Stimulated activated CD4-positive, alpha-beta T cell treated with anti-CD3 and anti-CD28 coated beads, Interleukin-4, amount 100 ng/mL, for 4 hours (primary cell): ENCODE measurements at places on chromosomes 7 and 10.

GRCh38 chr7:135510592-135511183, 786 bp upstream of the CNOT4 start:
- no peak for DNase-seq

DNA sequence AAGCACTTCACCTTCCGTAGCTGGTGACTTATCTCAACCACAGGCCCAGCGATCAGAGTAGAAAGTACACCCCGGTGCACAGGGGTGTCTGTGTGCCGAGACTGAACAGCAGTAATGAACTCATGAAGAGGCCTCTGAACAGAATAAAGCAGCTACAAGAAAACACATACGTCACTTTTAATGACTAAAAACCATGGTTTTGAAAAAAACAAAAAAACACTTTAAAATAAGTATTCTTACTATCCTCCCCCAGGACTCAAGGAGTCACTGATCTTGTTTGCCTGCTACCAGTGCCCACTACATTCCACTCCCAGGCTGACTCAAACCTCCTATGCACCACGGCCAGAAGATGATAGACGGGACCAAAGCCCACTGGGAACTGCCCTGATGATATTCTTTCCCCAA, 53.8 kb downstream of the NCAPG2 start:
- no peak for DNase-seq

DNA sequence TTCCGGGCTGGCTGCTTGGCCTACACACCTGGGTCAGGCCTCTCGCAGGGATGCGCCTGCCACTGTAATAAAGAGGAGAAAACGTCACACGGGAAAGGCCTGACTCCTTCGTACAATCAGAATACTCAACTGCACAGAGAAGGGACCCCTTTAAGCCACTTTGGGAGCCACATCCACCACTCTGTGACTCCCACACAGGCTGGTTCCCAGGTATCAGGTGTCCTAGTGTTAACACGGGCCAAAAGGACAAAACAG, 5.8 kb upstream of the ZNF736 start:
- DNase-seq = no peak

DNA sequence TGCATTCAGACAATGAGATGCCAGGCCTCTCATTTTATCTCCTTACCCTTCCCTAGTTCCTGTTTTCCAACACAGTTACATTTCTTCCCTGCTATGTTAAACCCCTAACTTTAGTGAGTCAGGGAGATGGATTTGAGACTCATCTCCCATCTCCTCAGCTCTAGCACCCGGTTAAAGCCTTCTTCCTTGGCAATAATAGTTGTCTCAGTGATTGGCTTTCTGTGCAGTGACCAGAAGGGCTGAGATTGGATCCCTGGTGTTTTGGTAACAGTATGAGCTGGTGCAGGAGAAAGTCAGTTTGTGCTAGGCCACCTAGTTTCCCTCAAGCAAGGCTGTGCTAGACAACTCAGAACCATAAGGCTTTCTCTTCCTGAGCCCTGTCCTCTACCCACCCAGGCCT, 212.5 kb downstream of the SORCS1 start:
- DNase-seq = no peak

- no peak for DNase-seq
These were observed 470.1 kb upstream of the ADARB2 start for GRCh38 chr10:2207246-2207922.

- no peak for DNase-seq
These were observed 102.1 kb upstream of the MDFIC start for GRCh38 chr7:114819616-114820362.

DNA sequence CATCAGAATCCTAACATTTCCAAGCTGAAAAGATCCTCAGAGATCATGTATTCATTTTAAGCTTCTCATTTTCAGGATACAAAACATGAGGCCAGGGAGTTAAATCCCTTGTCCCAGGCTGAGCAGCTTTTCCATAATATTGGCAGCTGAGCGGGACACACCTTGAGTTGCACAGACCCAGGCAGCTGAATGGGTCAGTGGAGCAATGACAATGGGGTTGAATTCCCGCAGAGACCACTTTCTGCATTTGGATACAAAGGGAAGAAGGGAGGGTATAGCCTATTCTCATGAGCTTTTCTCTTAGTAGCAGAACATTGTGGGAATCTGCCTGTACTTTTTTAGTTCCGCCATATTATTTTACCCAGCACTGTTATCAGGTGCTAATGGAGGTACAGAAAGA, 49.5 kb downstream of the PRR15 start:
- no peak for DNase-seq

DNA sequence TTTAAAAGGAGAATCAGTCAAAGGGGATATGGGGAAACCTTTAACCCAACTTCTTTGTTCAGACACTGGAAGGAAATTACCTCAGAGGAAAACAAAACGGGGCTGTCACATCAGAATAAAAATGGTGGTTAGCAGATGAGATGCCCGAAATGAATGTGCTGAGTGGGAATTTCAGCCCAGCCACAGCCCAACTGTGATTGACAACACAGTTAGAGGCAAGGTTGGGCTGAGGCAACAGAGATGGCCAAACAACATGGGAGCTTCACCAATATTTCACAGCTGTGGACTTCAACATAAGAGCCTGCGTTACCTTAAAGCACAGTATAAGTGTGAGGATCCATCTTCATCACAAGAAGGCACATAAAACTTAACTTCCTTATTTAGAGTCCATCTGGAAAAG, 133.5 kb upstream of the PTPRZ1 start:
- no peak for DNase-seq

DNA sequence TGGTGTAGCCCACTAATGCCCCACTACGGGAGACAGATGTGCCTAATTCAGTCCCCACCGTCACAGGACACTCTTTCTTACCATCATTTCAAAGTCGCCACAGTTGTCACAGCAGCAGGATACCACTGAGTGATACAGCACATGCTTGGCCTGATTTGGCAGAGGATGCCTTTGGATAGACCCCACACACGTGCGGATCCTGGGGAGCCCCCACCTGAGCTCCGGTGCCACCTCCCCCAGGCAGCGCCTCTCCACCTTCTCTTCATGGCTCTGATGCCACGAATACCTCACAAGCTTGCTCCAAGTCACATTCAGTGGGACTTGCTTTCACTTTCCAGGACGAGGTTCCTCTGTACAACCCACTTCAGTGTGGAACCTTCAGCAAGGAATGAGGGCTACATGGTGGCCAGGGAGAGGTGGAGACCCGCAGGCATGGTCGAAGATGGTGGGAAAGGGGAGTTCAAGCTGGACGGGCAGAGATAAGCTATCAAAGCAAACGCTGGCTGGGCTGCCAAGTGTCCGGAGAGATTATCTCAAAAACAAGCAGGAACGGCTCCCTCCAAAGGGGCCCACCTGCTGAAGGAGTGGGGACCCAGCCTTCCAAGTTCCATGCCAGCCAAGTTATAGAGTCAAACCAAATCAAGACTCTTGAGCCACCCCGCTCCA, 107.4 kb downstream of the ZRANB1 start:
- no peak for DNase-seq

GRCh38 chr7:111955616-111956015, 250.6 kb downstream of the DOCK4 start:
- DNase-seq = no peak

DNA sequence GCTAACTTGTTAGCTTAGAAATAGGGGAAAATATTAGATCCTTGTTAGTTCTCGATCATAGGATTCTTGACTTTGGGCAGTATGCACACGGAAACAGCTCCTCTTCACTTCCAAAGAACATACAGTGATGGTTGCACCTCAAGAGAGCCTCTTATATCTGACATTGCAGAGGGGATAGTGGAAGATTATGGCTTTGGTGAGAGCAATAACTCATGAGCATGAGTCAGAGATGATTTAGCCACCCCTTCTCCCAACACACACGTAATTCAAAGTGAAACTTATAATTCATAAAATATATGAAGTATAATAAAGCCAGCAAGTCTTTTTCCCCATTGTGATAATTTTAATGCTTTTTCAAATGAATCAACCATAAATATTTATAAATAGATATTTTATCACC, 683.7 kb downstream of the POM121L12 start:
- no peak for DNase-seq

- no peak for DNase-seq
These were observed 594 bp upstream of the RP9 start for GRCh38 chr7:33109758-33110238.

DNA sequence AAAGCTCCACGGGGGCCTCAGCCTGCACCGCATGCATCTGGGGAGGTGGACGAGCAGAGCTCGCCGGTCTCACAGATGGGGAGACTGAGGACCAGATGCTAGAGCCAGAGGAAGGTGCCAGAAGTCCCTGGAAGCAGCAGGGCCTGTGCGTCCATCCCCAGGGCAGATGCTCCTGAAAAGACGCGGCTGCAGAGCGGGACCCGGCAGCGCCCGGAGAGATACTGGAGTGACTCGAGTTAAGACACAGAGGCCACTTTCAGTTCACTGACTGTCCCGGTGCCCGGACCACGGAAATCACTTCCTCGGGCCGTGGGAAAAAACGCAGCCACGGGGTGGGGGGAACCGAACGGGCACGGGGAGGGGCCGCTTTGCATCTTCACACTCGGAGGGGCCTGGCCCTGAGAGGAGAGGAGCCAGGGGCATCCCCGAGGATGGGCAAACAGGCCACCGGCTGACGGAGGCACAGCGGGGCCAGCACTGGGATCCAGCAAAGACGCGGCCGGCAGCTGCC, 85.4 kb downstream of the FOXL3 start:
- peak; percentile 0 for DNase-seq

GRCh38 chr7:19899529-19899928, 126.1 kb upstream of the TMEM196 start:
- DNase-seq = no peak

- DNase-seq = no peak
These were observed 105.8 kb downstream of the THSD7A start for GRCh38 chr7:11726001-11726793.

- DNase-seq = no peak
These were observed 184.7 kb downstream of the VTI1A start for GRCh38 chr10:112631501-112632400.

DNA sequence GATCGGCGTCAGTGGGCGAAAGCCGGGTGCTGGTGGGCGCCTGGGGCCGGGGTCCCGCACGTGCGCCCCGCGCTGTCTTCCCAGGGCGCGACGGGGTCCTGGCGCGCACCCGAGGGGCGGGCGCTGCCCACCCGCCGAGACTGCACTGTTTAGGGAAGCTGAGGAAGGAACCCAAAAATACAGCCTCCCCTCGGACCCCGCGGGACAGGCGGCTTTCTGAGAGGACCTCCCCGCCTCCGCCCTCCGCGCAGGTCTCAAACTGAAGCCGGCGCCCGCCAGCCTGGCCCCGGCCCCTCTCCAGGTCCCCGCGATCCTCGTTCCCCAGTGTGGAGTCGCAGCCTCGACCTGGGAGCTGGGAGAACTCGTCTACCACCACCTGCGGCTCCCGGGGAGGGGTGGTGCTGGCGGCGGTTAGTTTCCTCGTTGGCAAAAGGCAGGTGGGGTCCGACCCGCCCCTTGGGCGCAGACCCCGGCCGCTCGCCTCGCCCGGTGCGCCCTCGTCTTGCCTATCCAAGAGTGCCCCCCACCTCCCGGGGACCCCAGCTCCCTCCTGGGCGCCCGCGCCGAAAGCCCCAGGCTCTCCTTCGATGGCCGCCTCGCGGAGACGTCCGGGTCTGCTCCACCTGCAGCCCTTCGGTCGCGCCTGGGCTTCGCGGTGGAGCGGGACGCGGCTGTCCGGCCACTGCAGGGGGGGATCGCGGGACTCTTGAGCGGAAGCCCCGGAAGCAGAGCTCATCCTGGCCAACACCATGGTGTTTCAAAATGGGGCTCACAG, 1.1 kb downstream of the EGFR start:
- no peak for DNase-seq

- no peak for DNase-seq
These were observed 161.6 kb downstream of the JAZF1 start for GRCh38 chr7:28018856-28019465.

DNA sequence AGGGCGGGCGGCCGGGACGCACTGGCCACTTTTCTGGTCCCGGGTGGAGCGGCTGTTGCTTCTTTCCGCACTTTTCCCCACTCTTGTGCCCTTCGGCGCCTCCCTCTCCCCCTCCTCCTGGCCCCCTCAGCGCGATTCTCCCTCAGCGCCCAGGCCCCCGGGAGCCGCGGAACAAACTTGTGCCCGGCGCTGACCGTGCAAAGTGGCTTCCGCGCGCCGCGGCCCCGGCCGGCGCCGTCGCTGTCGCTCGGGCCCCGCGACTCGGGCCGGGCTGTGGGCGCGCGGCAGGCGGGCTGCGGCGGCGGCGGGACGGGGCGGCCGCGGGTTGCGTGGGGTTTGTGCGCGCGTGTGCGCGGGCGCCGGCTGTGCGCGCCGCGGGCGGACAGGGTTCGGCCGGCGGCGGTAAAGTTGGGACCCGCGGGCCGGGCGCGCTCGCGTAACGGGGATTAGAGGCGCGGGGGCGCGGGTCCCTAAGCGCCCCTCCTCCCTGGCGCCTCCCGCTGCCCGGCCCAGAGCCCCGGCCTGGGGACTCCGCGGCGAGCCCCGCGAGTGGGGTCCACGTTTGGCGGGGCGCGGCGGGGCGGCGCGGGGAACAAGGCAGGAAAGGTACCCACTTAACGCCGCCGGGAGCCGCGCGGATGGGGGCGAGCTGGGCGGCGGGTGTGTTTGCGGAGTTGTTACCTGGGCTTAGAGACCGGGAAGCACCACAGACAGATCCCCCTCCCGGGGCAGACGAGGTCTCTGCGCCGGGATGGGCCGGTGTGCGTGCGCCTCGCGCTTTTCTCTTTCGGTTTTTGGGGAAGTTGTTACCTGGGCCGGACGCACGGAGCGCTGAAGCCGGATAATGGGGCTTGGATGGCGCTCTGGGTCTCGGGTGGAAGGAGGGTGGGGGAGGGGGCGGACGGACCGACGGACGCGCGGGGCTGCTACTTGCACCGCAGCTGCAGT, 860 bp downstream of the ZEB1 start:
- peak; percentile 44 for DNase-seq

GRCh38 chr10:30437031-30437841, 3.3 kb downstream of the MAP3K8 start:
- peak; percentile 10 for DNase-seq

- DNase-seq = no peak
These were observed 30.3 kb downstream of the CACNA2D1 start for GRCh38 chr7:82413237-82413636.

GRCh38 chr10:112756235-112756527, 193.9 kb upstream of the TCF7L2 start:
- no peak for DNase-seq

DNA sequence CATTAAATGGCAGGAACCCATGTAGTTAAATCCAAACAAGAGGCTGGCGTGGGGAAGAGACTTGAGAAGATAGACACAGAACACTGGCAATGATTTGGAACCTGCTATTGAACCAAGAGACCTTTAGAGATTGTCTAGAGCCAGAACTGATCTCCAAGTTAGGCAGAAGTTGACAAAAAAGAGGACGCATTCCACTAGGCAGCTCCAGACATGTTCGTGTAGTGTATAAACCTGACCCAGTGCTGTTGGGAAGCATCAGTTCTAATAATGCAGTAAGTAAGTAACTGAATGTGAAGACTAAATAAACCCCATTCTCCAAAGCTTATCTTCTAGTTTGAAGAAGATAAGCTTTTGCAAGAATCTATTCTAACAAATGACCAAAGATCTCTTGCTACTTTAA, 50.8 kb downstream of the AP3M1 start:
- no peak for DNase-seq

GRCh38 chr7:83562960-83563359, 86.0 kb downstream of the SEMA3E start:
- no peak for DNase-seq
